Hematopoietic multipotent progenitor cell treated with erythropoietin and hydrocortisone succinate and interleukin-3 and kit ligand, for 8 days (in vitro differentiated cells): ENCODE measurements at places on chromosomes 6 and 20.

GRCh38 chr6:40817369-40817768 is 221.7 kb downstream of the UNC5CL start:
- DNase-seq: no peak

- DNase-seq: peak; percentile 33
These were observed 50.0 kb downstream of the SRC start for GRCh38 chr20:37395921-37396415.

- DNase-seq: no peak
These were observed 28.1 kb downstream of the CITED2 start for GRCh38 chr6:139346392-139346791.

DNA sequence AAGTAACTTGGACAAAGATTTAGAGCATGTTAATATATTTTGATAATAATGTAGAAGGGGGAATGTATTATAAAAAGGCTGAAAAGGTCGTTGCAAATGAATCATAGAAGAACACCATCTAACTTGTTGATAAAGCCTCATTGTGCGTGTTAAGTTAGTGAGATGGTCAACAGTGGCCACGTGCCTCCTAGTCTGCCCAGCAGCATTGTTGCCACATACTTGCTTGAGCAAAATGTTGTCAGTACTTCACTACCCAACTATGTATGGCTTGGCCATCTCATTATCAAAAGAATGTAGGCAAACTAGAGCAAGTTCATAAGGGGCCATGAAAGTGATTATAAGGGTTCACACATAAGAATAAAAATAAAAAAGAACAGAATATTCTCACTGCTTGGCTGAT is 84.6 kb downstream of the PHACTR1 start:
- no peak for DNase-seq

DNA sequence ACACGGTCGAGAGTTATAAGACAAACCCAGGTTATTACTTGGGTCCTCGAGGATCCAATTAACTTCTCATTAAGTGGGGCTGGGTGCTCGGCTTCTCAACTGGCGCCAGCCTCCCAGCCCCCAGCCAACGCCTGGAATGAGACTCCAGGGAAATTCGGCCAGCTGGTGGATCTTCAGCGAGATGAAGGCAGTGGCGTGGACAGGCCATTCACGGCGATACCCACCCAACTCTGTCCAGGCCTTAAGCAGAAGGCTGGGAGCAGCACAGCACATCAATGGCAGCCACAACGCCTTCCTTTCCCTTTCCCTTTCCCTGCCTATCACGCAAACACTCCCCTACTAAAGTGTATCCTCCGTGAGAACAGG is 868 bp downstream of the METTL24 start:
- no peak for DNase-seq

DNA sequence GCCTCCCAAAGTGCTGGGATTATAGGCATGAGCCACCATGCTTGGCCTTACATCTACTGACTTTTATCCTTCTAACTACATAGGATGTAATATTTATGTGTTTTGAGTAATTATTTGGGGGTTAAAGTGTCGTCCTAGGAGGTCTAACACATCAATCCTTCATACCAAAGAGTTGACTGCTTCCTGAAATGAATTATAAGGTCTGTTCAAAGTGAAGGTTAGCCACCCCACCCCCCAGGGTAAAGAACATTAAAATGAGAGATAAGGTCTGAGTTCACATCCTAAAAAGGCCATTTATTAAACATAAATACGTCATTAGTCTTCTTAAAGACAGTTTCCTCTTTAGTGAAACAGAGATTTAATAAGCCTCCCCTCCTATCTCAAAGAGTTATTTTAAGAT is 33.8 kb downstream of the TNFAIP3 start:
- DNase-seq: no peak

DNA sequence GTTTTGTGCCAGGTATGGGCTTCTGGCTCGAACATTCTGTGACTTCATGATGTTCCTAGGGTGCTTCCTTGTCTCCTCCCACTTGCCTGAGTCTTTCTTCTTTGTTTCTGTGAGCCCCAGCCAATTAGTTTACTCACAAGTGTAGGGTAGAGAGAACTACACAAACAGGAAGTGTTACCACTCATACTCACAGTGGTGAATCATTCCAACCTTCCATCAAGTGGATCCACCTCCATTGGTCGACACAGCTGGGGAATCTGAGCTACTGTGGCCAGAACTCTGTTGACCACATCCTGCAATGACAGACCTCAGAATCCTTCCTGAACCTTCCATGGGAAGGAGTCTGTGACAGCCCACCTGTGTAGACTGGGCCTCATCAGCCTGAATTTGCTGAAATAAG is 76.8 kb downstream of the UNC5CL start:
- no peak for DNase-seq

- DNase-seq: no peak
These were observed 142.2 kb upstream of the SAMD5 start for GRCh38 chr6:147366290-147366689.

DNA sequence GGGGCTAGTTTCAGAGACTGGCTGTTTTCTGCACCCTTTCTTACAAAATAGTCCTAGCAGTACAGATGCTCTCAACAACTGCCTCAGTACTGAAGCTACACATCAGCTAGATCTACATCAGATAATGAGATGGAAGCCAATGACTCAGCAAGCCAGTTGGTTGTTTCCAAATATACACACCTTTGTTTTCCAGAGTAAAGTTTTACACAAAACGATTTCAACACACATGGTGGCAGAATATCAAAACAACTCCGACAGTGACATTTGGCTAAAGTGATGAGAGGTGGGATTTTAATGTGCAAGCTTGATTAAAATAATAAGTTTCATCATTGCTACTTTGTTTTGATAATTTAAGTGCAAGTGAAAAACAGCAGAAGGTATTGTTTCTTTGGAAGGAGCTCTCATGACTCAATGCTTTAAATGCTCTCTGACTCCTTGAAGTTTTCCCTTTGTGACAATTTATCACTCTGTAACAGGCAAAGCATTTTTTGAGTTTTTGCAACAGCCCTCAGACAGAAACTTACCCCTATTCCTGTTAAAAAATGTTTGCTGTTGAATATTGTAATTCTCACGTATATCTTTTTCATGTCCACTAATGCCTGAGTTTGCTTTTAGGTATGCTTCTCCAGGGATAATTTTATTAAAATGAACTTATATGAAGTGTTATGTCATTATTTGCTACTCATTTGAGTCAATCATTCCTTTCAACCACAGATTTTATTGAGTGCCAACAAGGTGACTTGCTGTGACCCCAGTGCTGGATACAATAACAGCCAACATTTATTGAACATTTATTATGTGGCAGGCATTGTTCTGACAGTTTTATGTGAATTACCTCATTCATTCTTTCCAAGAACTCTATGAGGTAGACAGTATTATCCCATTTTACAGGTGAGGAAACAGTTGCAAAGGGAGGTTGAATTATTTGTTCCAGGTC is 882.0 kb downstream of the TFAP2A start:
- DNase-seq: no peak

GRCh38 chr20:12289465-12289864 is 371.8 kb downstream of the BTBD3 start:
- DNase-seq: no peak

DNA sequence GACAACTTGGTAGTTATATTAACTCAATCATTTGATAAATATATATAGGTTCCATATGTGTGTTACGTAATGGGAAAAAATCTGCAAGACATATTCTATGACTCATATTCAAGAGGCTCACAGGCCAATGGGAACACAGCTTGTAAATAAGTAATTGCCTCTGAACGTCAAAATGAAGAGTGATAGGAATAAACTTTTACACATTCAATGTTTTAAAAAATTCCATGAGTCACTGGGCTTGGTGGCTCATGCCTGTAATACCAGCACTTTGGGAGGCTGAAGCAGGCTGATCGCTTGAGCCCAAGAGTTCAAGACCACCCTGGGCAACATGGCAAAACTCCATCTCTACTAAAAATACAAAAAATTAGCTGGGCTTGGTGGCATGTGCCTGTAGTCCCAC is 209.4 kb upstream of the MCHR2 start:
- no peak for DNase-seq

- no peak for DNase-seq
These were observed 215.0 kb downstream of the SLC24A3 start for GRCh38 chr20:19427480-19427879.

DNA sequence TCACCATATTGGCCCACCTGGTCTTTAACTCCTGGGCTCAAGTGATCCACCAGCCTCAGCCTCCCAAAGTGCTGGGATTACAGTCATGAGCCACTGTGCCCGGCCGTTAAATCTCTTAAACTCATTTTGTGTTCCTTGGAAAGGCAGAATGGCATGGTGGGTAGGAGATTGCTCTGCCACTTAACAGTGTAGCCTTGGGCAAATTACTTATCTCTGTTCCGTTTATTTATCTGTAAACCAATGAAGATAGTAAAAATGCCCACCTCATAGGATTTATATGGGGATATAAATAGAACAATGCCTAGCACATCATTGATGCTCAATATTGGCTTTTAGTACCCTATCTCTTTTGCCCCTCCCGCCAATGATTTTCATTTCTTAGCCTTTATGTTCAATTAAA is 7.2 kb upstream of the PIM1 start:
- DNase-seq: no peak
